ENCODE measurements at places on chromosomes 3 and 15.

DNA sequence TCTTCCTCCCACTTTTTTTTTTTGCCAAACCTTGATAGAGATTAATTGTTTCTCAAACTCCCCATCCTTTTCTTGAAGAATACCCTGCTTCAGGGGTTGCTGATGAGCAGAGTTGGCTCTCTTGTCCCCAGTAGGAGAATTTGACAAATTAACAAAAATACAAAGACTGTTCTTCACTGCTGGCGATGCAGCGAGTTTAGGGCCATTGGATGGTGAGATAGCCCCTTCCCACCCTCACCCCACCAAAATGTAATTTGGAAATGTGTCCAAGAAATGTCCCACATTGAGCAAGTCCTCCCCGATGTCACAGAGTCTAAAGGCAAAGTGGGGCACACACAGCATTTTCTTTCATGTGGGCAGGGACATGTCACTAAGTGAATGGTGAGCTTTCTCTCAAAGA is 136.0 kb upstream of the RARB start:
- no peak for DNase-seq

DNA sequence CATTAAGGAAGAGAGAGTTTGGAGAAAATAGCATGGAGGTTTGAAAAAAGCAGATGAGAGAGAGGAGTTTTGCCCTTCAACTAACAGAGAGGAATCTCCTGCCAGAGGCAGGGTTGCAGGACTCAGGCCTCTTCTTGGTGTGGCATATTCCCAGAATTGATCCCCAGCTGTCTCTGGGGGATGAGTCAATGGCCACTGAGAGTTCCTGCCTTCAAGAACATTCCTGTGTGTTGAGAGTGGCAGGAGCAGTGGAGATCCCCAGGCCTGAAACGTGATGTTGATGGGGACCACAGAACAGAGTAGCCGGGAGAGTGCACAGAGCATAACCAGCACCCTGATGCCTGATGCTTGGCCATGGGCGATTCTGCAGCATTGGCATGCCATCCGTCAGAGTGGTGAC is 348.4 kb upstream of the THBS1 start:
- DNase-seq: no peak

GRCh38 chr3:77066829-77067228 is 26.9 kb downstream of the ROBO2 start:
- DNase-seq: no peak

DNA sequence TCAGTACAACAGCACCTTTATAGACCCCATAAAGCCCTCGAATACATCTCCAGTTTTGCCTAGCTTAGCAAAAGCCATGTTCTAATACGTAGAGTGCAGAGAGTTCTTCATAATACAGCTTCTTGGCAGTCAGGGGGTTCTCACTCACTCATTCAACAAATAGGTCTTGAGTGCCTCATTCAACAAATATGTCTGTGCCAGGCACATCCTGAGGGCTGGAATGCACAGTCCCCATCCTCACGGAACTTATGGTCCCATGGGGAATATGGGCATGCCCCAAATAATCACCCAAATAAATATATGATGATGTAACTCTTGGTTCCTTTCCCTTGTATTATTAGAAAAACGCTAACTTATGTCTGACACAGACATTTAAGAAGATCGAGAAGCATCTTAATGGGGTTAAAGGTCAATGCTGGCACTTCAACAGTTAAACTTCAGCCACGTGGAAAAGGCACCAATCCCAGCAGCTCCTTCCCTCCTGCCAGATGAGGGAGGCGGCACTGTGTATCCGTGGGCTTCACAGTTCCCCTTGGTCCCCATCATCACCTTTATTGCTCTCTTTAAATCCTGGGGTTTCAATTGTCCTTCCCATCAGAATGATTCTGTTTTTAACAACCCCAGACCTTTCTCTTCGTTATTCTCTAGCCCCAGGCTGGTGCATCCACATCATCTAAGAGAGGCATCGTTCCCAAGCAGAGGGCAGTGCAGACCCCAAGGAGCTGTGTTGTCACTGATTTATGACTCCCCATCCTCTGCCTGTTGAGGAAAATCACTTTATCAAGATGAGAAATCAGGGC is 18.9 kb upstream of the SEMA5B start:
- no peak for DNase-seq

GRCh38 chr3:85170646-85171045 is 211.9 kb downstream of the CADM2 start:
- DNase-seq: no peak

DNA sequence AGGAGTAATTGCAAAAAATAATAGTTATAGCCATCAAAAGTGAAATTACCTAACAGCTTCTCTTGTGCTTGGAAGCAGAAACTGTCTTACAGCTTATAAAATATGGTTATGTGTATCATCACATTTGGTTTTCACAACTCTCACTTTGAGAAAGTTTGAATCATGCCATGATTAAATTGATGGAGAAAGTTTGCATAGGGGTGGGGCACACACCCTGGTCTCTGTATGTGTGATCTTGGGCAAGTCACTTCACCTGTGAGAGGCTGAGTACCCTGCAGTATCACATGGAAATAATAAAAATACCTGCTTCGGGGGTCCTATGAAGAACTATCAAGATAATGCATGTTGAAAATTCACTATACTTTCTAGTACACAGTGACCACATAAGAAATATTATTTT is 471.4 kb downstream of the RAP2B start:
- no peak for DNase-seq

- DNase-seq: no peak
Observed at GRCh38 chr3:129365296-129366136, 62.9 kb downstream of the EFCAB12 start.

- DNase-seq: no peak
Observed at GRCh38 chr3:69890691-69891090, 108.8 kb upstream of the SAMMSON start.

DNA sequence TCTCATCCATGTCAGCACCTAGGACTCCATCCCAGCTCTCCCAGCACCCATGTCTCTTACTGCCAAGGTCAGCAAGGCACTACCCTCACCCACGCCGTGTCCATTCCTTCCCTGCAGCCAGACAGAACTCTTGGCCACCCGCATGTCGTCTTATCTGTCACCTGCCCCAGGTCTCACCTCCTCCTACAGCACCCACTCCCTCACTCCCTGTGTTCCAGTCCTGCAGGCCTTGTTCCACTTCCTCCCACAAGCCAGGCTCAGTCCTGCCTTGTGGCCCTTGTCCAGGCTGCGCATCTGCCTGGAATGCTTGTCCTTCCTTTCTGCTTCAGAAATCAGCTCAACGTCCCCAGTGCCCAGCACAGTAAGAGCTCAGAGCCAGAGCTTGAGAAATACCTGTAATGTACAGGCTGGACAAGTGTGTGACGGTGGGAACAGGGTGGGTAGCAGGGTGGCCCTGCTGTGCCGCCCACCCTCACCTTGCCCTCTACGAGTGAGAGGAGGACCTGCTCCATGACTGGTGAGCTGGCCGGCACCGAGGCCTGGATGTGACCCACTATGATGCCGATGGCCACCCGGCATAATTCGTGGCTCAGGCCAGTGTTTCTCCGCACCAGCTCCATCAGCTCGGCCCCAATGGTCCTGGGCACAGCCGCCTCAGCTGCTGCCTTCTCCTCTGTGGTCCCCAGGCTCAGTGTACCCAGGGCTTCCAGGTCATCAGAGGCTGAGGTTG is 4.7 kb downstream of the NCKIPSD start:
- no peak for DNase-seq

All from cortex of kidney (tissue), 1 donor.